ENCODE measurements at places on chromosomes 2 and 18. TPM values are rescaled to one million over a fixed set of nuclear protein-coding genes. Genes with fewer than 3 reads are reported as not detected.

The CNRIP1 gene
- 4.4 TPM for total RNA-seq

The MBOAT2 gene
- 58.0 TPM for total RNA-seq

The ING5 gene
- total RNA-seq = 15.8 TPM

DNA sequence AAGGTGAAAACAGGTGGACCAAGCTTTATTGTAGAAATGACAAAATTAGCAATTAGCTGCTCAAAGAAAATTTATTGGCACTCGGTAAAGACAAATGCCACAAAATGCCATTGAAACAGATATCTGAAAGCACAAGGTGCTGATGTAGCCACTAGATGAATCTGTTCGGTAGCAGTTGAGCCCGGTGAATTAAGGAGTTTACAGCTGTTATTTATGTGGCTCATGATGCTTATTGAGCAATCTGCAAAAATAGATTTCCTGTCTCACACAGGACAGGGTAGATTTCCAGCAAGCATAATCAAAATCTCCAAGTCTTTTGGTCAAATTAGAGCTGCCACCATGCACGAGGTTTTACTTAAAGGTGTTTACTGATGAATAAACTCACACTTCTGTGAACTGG lies 182.2 kb downstream of the PPP1R1C start:
- H3K4me1 ChIP-seq = no peaks in the 10 kb centered on the region
- no peak overlapping the region for H3K27ac ChIP-seq
- H3K36me3 ChIP-seq = no peaks in the 10 kb centered on the region
- H3K4me3 ChIP-seq = no peak overlapping the region
- no peaks in the 10 kb centered on the region for H3K27me3 ChIP-seq

- H3K36me3 ChIP-seq = no peaks in the 10 kb centered on the region
- H3K4me3 ChIP-seq = no peak overlapping the region
- no peak overlapping the region for H3K27ac ChIP-seq
- no peak for DNase-seq
- no peaks in the 10 kb centered on the region for H3K27me3 ChIP-seq
- H3K4me1 ChIP-seq = peaks cover 14% of the 10 kb centered on the region
Measured at GRCh38 chr2:23696752-23697045, 230.2 kb downstream of the ATAD2B start.

- H3K27me3 ChIP-seq = no peaks in the 10 kb centered on the region
- H3K4me1 ChIP-seq = no peaks in the 10 kb centered on the region
- H3K4me3 ChIP-seq = no peak overlapping the region
Measured at GRCh38 chr2:192535956-192536921, 341.5 kb upstream of the TMEFF2 start.

All from astrocyte (in vitro differentiated cells and primary cell).